ENCODE measurements at places on chromosomes 1 and 21.

DNA sequence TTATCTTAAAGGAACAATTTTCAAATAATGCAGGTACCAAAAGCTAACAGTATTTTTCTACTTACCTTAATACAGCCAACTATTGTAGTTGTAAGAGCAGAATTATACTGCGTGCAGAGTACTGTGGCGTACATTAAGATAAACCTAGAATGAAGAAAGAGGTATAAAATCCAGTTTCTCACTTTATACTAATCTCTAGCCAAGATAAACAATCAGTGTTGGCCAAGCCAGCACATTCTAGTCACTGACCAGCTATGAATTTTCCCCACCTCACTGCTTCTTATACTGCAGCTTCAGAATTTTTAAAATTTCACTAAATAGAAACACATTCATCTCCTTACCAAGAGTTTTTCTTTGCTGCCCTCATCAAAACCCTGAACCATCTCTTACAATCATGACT lies 33.6 kb downstream of the SLC35D1 start:
- no peaks in the 10 kb centered on the region for H3K27me3 ChIP-seq
- no peak for DNase-seq
- no peak overlapping the region for H3K27ac ChIP-seq

DNA sequence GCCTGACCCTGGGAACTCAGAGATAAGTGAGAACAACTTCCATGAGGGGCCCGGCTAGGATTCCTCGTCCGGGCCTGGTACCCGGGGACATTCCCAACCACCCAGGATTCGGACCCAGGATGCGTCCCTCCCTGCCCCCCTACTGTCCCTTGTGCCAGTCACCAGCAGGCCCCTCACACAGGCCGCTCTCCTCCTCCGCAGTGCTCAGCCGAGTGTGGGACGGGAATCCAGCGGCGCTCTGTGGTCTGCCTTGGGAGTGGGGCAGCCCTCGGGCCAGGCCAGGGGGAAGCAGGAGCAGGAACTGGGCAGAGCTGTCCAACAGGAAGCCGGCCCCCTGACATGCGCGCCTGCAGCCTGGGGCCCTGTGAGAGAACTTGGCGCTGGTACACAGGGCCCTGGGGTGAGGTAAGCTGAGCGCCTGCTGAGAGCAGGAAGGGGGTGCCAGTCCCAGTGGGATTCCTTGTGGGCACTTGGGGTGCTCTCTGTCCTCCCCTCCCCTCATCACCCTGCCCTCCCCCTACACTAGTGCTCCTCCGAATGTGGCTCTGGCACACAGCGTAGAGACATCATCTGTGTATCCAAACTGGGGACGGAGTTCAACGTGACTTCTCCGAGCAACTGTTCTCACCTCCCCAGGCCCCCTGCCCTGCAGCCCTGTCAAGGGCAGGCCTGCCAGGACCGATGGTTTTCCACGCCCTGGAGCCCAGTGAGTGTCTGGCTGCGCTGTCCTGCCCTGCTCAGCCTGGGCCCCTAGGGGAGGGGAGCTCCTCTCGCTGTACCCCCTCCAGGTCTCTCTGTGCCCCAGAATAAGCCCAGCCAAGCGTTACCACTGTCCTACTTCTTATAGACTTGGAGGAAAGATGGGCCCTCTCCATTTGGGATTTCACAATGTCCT lies 9.8 kb downstream of the ADAMTSL4 start:
- H3K27me3 ChIP-seq: no peaks in the 10 kb centered on the region
- no peak overlapping the region for H3K27ac ChIP-seq
- H3K36me3 ChIP-seq: peaks cover 85% of the 10 kb centered on the region
- H3K4me1 ChIP-seq: peaks cover 37% of the 10 kb centered on the region

- H3K4me3 ChIP-seq: no peak overlapping the region
- H3K36me3 ChIP-seq: no peaks in the 10 kb centered on the region
- no peaks in the 10 kb centered on the region for H3K4me1 ChIP-seq
- peak; percentile 69 for DNase-seq
- H3K27me3 ChIP-seq: 0 out of 2 replicates have a peak, but pooled peaks cover 7% of the 10 kb centered on the region
- H3K27ac ChIP-seq: no peak overlapping the region
These were observed 51.9 kb upstream of the C8B start for GRCh38 chr1:57017717-57018116.

DNA sequence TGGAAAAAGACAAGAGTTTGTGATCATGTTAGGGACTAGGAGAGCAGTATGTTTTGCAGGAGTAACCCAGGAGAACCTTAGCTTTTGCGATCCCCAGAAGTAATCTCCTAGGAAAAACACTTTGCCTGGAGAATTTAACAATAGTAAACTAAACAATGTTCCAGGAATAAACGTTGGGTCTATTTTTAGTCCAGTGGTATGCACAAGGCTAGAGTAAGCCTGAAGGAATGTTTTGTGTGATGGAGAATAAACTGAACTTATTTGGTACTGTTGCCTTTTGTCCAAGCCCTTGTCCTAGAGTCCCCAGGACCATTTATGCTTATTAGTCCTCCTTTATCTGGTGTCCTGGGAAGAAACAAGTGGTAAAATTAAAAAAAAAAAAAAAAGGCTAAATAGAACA lies 28.7 kb upstream of the RGS5 start:
- H3K4me3 ChIP-seq: no peak overlapping the region
- no peaks in the 10 kb centered on the region for H3K27me3 ChIP-seq
- no peaks in the 10 kb centered on the region for H3K4me1 ChIP-seq
- no peak for DNase-seq
- no peak overlapping the region for H3K27ac ChIP-seq

GRCh38 chr1:159917533-159918351 lies 7.6 kb downstream of the TAGLN2 start:
- H3K27ac ChIP-seq: no peak overlapping the region
- H3K4me3 ChIP-seq: no peak overlapping the region
- H3K27me3 ChIP-seq: no peaks in the 10 kb centered on the region
- peaks cover 65% of the 10 kb centered on the region for H3K36me3 ChIP-seq
- no peak for DNase-seq

DNA sequence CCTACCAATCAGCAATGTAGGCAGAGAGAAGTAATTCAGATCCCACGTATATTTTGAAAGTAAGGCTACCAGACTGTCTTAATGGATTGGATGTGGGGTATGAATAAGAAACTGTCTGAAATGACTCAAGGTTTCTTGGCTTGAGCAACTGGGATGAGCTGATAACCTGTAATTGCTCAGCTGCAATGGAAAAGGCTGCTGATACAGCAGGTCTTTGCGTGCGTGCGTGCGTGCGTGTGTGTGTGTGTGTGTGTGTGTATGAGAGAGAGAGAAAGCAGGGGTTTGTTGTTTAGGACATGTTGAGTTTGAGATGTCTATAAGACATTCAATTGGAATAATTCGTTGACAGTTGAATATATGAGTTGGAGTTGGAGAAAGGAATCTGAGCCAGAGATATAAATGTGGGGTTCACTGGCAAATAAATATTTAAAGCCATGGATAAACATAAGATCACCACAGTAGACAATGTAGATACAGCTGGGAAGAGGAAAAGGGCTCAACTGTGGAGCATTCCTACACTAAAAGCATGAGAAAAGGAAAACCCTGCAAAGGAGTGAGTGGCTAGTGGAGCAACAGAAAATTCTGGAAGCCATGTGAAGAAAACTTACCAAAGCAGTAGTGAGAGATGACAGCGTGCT lies 72.9 kb downstream of the UCHL5 start:
- H3K27ac ChIP-seq: peak overlapping the region; percentile 45
- H3K4me3 ChIP-seq: no peak overlapping the region
- DNase-seq: peak; percentile 86
- H3K4me1 ChIP-seq: peaks cover 11% of the 10 kb centered on the region

GRCh38 chr1:35915693-35916092 lies 15.2 kb upstream of the AGO3 start:
- H3K36me3 ChIP-seq: peaks cover 90% of the 10 kb centered on the region
- H3K4me1 ChIP-seq: peaks cover 11% of the 10 kb centered on the region
- no peaks in the 10 kb centered on the region for H3K27me3 ChIP-seq
- no peak overlapping the region for H3K27ac ChIP-seq
- DNase-seq: no peak
- no peak overlapping the region for H3K4me3 ChIP-seq

GRCh38 chr21:31459457-31459856 lies 115.4 kb upstream of the TIAM1 start:
- H3K27me3 ChIP-seq: peaks cover 9% of the 10 kb centered on the region
- H3K4me3 ChIP-seq: no peak overlapping the region

DNA sequence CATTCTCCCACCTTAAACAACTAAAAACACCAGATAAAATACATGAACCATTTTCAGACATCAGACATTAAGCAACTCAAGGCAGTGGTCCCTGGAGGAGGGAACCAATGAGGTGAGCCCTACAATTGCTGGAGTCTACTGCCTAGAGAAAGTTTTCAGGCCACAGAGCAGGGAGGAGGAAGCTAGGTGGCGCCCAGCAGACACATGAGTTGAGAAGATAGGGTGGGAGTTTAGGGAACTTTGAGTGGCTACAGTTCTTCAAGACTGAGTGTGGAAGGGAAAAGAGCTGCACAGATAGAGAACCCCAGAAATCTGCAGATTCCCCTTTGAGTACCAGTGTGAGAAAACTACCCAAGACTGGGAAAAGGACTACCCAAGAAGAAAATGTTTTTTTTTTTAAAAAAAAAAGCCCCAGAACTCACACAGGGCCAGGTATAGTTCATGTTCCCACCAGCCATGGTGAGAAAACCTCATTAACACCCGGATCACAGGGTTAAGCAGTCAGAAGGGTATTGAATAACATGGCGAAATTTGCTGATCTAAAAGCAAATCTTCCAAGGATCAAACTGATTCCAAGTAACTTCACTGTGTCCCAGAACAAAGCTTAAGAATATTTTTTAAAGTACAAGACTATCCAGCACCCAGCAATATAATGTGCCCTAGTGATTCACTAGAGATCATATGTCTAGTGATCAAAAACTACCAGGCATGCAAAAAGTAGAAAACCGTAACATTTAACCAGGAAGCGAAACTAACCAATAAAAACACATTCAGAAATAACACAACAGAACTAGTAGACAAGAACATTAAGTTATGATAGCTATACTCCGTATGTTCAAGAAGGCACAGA lies 12.0 kb downstream of the ALDH9A1 start:
- no peaks in the 10 kb centered on the region for H3K27me3 ChIP-seq
- no peaks in the 10 kb centered on the region for H3K4me1 ChIP-seq
- no peak overlapping the region for H3K27ac ChIP-seq
- DNase-seq: peak; percentile 64

DNA sequence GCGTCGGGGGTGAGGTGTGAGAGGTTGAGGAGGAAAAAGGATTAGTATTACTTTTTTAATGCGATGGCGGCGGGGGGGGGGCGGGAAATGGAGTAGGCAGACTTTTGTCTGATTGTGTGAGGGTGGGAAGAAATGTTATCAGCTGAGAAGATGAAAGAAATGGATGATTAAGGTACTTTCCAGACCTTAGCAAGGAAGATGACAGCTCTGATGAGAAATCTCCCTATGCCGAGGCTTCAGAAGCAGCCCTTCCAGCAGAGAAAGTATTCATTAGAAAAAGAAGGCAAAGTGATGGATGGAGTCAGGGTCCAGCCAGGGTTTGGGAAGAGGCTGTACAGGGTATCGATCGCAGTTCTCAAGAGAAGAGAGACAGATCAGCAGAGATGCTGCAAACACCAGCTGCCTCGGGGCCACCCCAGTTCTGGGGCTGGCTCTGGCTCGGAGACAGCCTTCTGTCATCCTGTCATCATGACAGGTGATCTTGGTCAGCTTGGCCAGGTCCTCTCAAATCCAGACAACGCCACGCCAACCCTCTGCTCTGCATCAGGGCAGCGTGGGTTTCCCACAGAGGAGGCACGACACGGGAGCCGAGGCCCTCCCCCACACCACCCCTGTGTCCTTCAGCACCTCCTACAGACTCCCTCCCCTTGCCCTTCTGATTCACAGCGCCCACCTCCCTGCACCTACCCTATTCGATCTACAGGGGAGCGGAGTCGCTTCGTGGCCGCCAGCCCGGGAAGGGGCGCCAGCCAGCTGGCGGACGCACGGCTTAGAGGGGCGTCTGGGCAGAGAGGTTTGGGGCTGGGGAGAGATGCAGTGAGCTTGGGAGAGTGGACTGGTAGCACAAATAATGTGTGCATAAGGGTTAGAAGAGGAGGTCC lies 674 bp upstream of the ATXN7L2 start:
- H3K27ac ChIP-seq: no peak overlapping the region
- peak; percentile 76 for DNase-seq
- peak overlapping the region; percentile 76 for H3K4me3 ChIP-seq

- no peak for DNase-seq
These were observed 215.5 kb downstream of the MRPL39 start for GRCh38 chr21:25391777-25392176.

DNA sequence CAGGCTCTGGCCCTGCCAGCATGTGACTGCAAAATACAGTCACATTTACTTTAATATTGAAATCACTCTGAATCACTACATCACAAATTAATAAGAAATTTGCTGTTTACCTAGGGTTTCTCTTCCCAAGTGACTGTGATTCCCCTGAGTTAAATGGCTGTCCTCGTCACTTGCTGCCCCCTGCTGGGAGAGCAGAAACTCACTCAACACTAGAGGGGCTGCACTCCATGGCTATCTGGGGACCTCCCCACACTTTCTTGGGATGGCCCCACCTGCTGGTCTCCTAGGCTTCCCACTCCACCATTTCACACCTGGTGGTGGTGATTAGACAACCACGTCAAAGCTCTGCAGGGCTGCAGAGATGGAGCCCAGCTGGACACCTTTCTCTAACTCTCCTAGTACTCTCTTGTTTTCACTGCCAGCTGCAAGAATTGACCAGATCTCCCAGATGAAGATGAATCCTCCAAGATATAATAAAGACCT lies 63.4 kb downstream of the CD2 start:
- no peak overlapping the region for H3K27ac ChIP-seq
- no peaks in the 10 kb centered on the region for H3K27me3 ChIP-seq
- peak; percentile 95 for DNase-seq
- no peaks in the 10 kb centered on the region for H3K4me1 ChIP-seq
- no peak overlapping the region for H3K4me3 ChIP-seq

GRCh38 chr1:40808909-40809308 lies 25.3 kb downstream of the KCNQ4 start:
- H3K4me3 ChIP-seq: no peak overlapping the region
- peaks cover 44% of the 10 kb centered on the region for H3K4me1 ChIP-seq
- H3K36me3 ChIP-seq: no peaks in the 10 kb centered on the region
- H3K27ac ChIP-seq: no peak overlapping the region
- peak; percentile 66 for DNase-seq

- H3K27ac ChIP-seq: peak overlapping the region; percentile 85
- H3K36me3 ChIP-seq: peaks cover 52% of the 10 kb centered on the region
- H3K4me1 ChIP-seq: peaks cover 5% of the 10 kb centered on the region
- H3K27me3 ChIP-seq: no peaks in the 10 kb centered on the region
- DNase-seq: no peak
- peak overlapping the region; percentile 81 for H3K4me3 ChIP-seq
These were observed 891 bp downstream of the HMGN1 start for GRCh38 chr21:39348040-39348354.

- H3K4me3 ChIP-seq: no peak overlapping the region
- H3K4me1 ChIP-seq: no peaks in the 10 kb centered on the region
- no peak overlapping the region for H3K27ac ChIP-seq
- H3K27me3 ChIP-seq: no peaks in the 10 kb centered on the region
These were observed 272.5 kb downstream of the DISC1 start for GRCh38 chr1:231899046-231899445.
